PC-3 (cell line): ENCODE measurements at places on chromosomes 5 and 9. TPM values are rescaled to one million over a fixed set of nuclear protein-coding genes. Genes with fewer than 3 reads are reported as not detected.

DNA sequence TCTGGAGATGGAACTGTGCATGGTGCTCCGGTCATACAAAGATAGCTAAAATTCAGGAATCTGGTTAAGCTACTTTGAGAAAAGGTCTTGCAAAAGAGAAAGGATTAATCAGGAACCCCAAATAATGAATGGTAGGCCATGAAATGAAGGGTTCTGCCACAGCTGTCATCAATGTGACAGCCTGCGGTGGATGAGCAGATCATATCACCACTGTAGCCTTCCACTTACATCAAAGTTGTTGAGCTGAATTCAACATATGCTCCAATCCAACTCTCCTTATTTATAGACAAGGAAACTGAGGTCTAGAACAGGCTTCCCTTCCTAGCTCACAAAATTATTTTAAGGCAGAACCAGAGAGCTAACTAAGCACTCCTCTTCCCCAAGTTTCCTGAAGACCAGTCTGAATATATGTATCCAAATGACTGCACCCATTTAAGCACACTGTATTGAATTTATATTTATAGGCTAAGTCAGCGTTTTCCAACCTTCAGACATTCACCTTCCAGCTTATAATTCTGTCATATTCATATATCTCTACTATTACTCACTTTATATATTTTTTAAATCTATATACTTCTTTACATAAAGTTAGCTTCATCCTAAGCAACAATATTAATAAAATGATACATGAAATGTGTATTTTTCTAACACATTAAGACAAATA lies 13.9 kb upstream of the PTGER4 start:
- no peak for DNase-seq
- peaks cover 12% of the 10 kb centered on the region for H3K4me1 ChIP-seq
- H3K27ac ChIP-seq = no peak overlapping the region

DNA sequence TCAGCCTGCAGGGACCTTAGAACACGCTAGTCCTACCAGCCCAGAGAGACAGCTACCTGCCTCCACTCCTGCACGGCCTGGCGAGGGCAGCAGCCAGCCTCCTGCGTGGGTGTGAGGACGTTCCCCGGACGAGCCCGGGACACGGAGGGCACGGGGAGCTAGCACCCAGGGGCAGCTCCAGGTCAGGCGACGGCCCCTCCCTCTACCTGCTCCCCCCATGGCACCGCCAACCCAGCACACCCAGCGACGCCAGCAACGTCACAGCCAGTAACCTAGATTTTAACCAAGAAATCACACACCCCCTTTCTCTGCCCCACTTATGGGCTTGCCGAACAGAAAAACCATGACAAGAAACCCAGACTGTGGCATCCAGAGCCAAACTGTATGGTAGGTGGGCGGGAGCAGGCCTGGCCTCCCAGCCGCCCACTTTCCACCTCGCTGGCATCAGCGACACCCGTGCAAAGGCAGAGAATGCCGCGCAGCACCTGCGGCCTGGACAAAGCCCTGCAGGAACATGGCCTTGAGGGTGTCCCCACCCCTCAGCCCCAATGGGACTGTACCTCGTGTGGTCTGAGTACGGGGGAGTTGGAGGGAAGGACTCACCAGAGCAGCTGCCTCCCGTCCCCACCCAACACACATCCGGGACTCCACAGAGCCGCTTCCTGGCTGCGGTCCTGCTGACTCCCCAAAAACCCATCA lies 47.9 kb downstream of the NACC2 start:
- no peak overlapping the region for H3K27ac ChIP-seq
- no peak overlapping the region for H3K4me3 ChIP-seq
- no peaks in the 10 kb centered on the region for H3K27me3 ChIP-seq
- no peak for DNase-seq
- H3K4me1 ChIP-seq = no peaks in the 10 kb centered on the region; the same call in 1 of the 2 replicates

DNA sequence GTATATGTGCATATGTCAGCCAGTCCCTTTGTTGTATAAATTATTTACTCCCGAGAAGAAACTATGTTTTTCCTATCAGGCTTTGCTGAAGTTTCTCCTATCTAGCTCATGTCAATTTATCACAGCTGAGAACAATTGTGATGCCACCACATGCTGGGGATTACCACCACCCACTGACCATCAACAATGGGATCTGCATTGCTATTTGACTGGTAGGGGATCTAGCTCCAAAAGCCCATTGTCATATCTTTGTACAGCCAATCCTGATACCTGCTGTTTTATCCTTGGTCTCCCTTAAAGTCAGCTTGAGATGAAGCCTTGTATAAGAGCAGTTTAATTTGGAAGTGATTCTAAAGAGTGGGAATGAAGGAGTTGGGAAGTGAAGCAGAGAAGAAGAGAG lies 53.9 kb upstream of the KCNN2 start:
- H3K4me3 ChIP-seq = no peak overlapping the region
- no peak for DNase-seq
- no peaks in the 10 kb centered on the region for H3K27me3 ChIP-seq
- H3K27ac ChIP-seq = no peak overlapping the region
- H3K4me1 ChIP-seq = no peaks in the 10 kb centered on the region

DNA sequence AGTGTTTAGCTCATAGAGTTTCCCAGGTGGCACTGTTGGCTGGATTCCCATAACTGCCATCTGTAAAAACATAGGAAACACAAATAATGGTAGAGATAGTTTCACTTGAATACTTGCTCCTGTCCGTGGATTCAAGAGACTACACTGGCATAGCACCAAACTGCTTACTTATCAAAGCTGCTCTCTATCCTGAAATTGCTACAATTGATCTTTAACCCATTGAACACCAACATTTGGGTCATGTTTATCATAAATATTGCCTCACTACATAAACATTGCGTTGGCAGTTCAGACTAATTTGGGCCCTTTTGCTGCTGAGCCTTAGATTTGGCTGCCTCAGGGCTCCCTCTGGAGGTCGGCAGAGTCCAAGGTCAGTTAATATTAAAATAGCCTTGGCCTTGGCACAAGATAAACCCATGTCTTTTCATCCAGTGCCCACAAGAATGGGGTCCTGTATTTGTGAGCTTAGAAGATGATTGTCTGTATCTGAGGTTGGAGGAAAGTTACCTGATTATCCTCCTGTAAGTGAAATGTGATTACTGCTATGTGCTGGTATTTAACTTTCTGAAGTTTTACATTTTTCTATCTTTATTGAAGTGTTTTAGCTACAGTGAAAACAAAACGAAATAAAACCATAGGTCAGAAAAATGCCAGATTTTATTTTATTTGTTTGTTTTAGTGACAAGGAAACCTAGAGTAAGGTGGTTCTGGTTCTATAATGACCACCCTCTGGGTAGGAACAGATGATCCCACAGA lies 4.0 kb upstream of the RANBP3L start:
- H3K4me3 ChIP-seq = no peak overlapping the region
- DNase-seq = peak; percentile 63
- no peak overlapping the region for H3K27ac ChIP-seq

DNA sequence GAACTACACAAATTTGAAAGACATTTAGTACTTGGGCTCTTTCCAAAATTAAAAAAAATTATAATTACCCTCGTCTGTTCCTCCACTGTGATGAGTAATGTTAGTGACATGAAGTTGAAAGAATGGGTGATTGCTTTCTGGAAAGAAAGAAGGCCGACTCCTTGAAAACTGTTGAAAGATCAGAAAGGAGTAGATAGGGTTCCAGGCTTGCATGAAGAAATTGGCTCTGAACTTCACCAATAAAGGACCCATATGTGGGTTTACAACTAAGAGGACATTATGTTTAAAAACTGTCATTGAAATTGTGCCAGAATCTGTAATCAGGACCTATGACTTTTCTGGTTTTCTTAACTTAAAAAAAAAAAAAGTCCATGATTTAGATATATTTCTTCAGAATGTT lies 20.7 kb upstream of the MOCS2 start:
- no peak overlapping the region for H3K27ac ChIP-seq
- H3K4me1 ChIP-seq = peaks cover 9% of the 10 kb centered on the region
- no peak overlapping the region for H3K4me3 ChIP-seq
- no peaks in the 10 kb centered on the region for H3K27me3 ChIP-seq

GRCh38 chr9:134870301-134870694 lies 10.3 kb upstream of the FCN2 start:
- no peak for DNase-seq
- H3K36me3 ChIP-seq = no peaks in the 10 kb centered on the region
- H3K27ac ChIP-seq = no peak overlapping the region
- H3K27me3 ChIP-seq = peaks cover 4% of the 10 kb centered on the region; the same call in 1 of the 2 replicates
- no peak overlapping the region for H3K4me3 ChIP-seq
- H3K4me1 ChIP-seq = no peaks in the 10 kb centered on the region

DNA sequence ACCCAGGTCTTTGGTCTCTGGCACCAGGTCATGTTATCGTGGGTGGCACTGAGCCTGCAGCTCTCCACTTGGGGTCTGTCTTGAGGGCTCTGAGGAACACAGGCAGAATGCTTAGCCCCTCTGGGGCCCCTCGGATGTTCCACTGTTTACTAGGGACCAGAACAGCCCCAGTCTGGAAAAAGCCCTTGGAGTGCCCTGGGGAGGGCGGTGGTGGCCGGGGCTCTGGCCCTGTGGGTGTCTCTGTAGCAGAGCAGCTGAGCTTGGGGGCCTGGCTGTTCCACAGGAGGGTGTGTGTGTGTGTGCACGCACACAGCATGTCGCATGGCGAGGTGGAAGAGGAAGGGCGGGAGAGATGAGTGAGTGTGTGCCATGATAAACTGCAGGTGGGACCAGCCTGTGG lies 15.4 kb downstream of the GPRIN1 start:
- no peaks in the 10 kb centered on the region for H3K4me1 ChIP-seq
- H3K27ac ChIP-seq = no peak overlapping the region
- H3K27me3 ChIP-seq = no peaks in the 10 kb centered on the region
- no peaks in the 10 kb centered on the region for H3K36me3 ChIP-seq
- no peak overlapping the region for H3K4me3 ChIP-seq

DNA sequence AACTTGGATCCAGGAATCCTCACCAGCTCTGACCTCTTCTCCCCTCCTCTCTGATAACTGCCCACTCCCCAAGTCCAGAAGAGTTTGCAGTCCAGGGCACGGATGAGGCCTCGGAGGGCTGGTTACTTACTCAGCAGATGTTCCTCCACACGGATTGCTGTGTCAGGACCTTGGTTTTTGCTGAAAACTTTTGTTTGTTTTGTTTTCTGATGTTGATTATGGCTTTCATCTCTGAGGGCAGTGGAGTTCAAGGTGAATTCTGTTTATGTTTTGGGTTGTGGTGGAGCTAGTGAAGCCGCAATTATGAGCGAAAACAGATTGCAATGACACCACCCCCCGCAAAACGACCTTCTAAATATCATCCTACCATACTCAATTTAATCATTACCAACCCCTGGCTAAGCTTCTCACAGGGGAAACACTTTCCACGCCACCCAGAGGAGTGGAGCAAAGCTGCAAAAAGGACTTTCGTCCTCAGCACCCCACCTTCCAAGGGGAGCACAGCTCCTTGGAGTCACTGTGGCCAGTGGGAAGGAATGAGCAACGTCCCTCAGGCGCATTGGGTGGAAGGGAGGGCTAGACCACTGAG lies 92.7 kb upstream of the SAP30L start:
- H3K4me3 ChIP-seq = no peak overlapping the region
- no peak overlapping the region for H3K27ac ChIP-seq
- no peaks in the 10 kb centered on the region; the same call in 1 of the 2 replicates for H3K36me3 ChIP-seq
- H3K27me3 ChIP-seq = no peaks in the 10 kb centered on the region

ITGA2 gene
- total RNA-seq = 32.4 and 36.7 TPM in 2 replicates

CBY3 gene
- 1.4 TPM in 1 of 2 replicates, not detected in the other for total RNA-seq

DMAC1 gene
- 20.1 and 28.4 TPM in 2 replicates for total RNA-seq

NLN gene
- 7.9 and 13.6 TPM in 2 replicates for total RNA-seq

ZNF79 gene
- 4.9 and 5.8 TPM in 2 replicates for total RNA-seq

IFNB1 gene
- not detected in 2 replicates for total RNA-seq

THBS4 gene
- 0.29 TPM in 1 of 2 replicates, not detected in the other for total RNA-seq

MCC gene
- 7.1 and 10.3 TPM in 2 replicates for total RNA-seq

FCN2 gene
- total RNA-seq = not detected in 2 replicates

ADGRD2 gene
- not detected in 2 replicates for total RNA-seq
